ENCODE measurements at places on chromosomes 1 and 21.

GRCh38 chr1:221530791-221531190 lies 211.1 kb downstream of the DUSP10 start:
- no peak for DNase-seq

- no peak for DNase-seq
These were observed 59.5 kb downstream of the CDK18 start for GRCh38 chr1:205563927-205564441.

GRCh38 chr1:198922638-198923430 lies 284.0 kb downstream of the PTPRC start:
- no peak for DNase-seq

- no peak for DNase-seq
These were observed 295.1 kb downstream of the SIPA1L2 start for GRCh38 chr1:232334811-232335210.

- DNase-seq = no peak
These were observed 83.9 kb upstream of the NBPF4 start for GRCh38 chr1:108327534-108328466.

DNA sequence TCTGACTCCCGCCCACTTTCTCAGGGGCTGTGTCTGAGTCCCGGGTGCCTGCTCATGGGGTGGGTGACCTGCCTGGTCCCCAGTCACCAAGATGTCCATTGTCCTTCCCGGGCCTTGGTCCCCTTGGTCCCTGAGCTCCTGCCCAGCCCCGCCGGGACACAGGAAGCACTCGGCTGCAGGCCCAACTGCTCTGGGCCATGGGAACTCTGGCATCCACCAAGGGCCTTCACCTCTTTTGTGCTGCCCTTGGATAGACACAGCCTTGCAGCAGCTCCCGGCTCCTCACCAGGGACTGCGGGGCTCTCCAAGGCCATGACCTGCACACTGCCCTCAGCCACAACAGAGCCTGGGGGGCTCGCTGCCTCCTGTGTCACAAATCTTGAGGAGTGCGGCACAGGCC lies 22.1 kb upstream of the MX1 start:
- no peak for DNase-seq

DNA sequence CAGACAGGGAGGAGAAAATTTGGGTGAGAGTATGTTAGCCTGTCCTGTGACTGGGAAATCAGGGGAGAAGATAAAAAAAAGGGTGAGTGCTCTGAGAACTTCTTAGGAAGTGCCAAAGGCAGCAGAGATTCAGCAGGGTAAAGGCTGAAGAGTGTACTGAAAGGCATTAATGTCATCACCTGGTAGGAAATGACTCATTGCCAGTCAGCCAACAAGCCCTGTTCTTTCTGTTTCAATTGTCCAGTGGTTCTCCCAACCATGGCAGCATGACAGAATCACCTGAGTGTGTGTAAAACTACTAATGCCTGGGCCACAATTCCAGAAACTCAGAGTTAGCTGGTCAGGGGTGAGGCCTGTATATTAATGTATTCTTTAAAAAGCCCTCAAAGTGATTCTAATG lies 83.5 kb downstream of the INTS7 start:
- no peak for DNase-seq

DNA sequence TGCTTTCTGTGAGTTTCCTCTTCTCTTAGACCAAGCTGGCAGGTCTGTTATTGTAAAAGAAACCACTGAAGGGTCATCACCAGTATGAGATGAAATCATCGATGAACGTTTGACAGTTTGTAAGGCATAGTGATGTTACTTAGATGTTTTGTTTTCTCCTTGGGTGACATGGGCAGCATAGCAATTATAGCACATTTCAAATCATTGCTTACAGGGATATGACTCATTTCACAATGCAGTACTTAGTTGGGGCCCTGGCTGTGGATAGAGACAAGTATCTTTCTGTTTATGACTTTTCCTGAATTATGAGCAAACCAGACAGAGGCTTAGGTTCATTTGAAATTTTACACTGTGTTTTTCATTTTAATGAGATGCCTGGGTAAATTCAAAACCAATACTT lies 313.0 kb downstream of the RWDD3 start:
- no peak for DNase-seq

DNA sequence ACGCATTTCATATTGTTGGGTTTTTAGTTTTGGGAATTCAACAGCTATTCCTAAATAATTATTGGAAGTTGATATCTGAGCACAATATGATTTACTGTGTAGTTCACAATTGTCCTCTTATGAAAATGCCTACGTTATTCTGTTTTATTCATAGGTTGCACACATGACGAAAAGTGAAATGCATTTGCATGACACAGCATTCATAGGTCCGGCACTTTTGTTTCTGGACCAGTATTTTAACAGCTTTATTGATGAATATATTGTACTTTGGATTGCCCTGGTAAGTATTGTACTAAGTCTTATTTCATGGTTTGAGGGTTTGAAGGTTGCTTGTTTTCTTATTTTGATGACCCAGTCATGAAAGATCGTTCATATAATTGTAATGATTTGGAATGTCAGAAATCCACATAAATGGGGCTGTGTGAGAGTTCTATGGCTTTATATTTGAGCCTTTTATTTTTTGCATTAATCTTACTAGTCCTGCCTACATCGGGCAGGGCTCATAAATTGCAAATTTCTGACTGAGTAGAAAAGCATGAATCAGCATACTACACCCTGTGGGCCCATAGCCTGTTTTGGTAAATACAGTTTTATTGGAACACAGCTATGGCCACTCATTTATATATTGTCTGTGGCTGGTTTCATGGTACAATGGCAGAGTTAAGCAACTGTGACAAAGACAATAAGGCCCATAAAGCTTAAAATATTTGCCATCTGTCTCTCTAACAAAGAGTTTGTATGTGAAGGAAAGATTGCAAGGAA lies 17.0 kb downstream of the DENND2D start:
- no peak for DNase-seq
